Endothelial cell of umbilical vein (primary cell): ENCODE measurements at places on chromosomes 6 and 20. TPM values are rescaled to one million over a fixed set of nuclear protein-coding genes. Genes with fewer than 3 reads are reported as not detected.

IL17A gene
- not detected in 2 replicates for total RNA-seq

SPATS1 gene
- not detected in 2 replicates for total RNA-seq

TUBB2A gene
- 73.2 and 80.3 TPM in 2 replicates for total RNA-seq

NR2E1 gene
- total RNA-seq, result not detected in 2 replicates

TFAP2C gene
- not detected in 2 replicates for total RNA-seq

GSTA3 gene
- total RNA-seq, result not detected in 2 replicates

OR2H1 gene
- not detected in 2 replicates for total RNA-seq

COL20A1 gene
- not detected in 2 replicates for total RNA-seq

ENPP4 gene
- total RNA-seq, result 3.9 and 4.5 TPM in 2 replicates

EEF1A2 gene
- total RNA-seq, result 2.9 and 3.4 TPM in 2 replicates

FAM8A1 gene
- total RNA-seq, result 11.3 and 11.5 TPM in 2 replicates

OR12D3 gene
- not detected in 2 replicates for total RNA-seq

RAET1G gene
- total RNA-seq, result 0.74 and 1.6 TPM in 2 replicates

TFAP2D gene
- not detected in 2 replicates for total RNA-seq

TNXB gene
- total RNA-seq, result 2.7 and 3.2 TPM in 2 replicates

GINS1 gene
- 19.4 and 26.3 TPM in 2 replicates for total RNA-seq

KHDC1L gene
- total RNA-seq, result not detected in 2 replicates

ELOVL4 gene
- 3.3 and 4.1 TPM in 2 replicates for total RNA-seq

WFDC9 gene
- total RNA-seq, result not detected in 2 replicates

TINAG gene
- 0.21 TPM in 1 of 2 replicates, not detected in the other for total RNA-seq

DEFB113 gene
- not detected in 2 replicates for total RNA-seq

GSTA1 gene
- not detected in 2 replicates for total RNA-seq

KCNK16 gene
- not detected in 2 replicates for total RNA-seq

KDM1B gene
- 9.6 and 10.8 TPM in 2 replicates for total RNA-seq

FHL5 gene
- total RNA-seq, result not detected in 2 replicates

PAK5 gene
- not detected in 2 replicates for total RNA-seq

FUT9 gene
- not detected in 2 replicates for total RNA-seq

RBBP8NL gene
- total RNA-seq, result not detected in 2 replicates

NCOA5 gene
- 34.2 and 39.5 TPM in 2 replicates for total RNA-seq

BNIP5 gene
- not detected in 2 replicates for total RNA-seq

FAM83C gene
- not detected in 2 replicates for total RNA-seq

ULBP1 gene
- total RNA-seq, result 0.33 and 2.3 TPM in 2 replicates

TRMT11 gene
- 10.7 and 11.3 TPM in 2 replicates for total RNA-seq

RNF217 gene
- 32.5 and 33.1 TPM in 2 replicates for total RNA-seq

BTN1A1 gene
- total RNA-seq, result not detected in 2 replicates

LST1 gene
- total RNA-seq, result 1.00 and 2.0 TPM in 2 replicates

SOX4 gene
- total RNA-seq, result 121 and 127 TPM in 2 replicates

HM13 gene
- total RNA-seq, result 188 and 211 TPM in 2 replicates

SCRT2 gene
- total RNA-seq, result not detected in 2 replicates

ETV7 gene
- total RNA-seq, result 0.21 and 0.58 TPM in 2 replicates

HSPA1B gene
- 49.3 and 54.0 TPM in 2 replicates for total RNA-seq
